Fibroblast of mammary gland (primary cell): ENCODE measurements at places on chromosomes 6 and 20.

- no peak for DNase-seq
These were observed 105.2 kb downstream of the TFAP2A start for GRCh38 chr6:10309457-10310329.

DNA sequence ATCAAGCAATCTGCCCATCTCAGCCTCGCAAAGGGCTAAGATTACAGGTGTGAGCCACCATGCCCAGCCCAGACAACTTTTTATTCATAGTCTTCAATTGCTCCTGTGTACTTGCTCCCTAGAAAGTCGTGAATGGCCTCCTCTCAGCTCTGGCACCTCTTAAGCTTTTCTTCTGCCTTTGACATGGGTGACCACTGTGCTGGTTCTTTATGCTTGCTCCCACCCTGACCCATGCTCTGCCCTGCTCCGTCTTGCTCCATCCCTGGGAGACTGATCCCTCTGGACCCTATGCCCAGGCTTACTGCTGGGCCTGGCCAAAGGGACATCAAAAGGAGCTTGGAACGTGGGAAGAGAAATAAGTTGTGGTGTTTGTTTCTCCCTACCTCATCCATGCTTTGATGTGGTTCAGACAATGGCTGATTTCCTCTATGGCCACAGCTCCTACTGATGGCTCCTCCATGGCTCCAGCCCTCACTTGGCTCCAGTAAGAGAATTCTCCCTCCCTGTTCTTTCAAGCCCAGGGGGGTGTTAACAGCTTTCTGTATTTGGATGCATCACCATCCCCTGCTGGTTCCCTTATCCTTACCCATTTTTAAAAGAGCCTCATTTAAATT lies 7.7 kb upstream of the TREM2 start:
- no peak for DNase-seq

DNA sequence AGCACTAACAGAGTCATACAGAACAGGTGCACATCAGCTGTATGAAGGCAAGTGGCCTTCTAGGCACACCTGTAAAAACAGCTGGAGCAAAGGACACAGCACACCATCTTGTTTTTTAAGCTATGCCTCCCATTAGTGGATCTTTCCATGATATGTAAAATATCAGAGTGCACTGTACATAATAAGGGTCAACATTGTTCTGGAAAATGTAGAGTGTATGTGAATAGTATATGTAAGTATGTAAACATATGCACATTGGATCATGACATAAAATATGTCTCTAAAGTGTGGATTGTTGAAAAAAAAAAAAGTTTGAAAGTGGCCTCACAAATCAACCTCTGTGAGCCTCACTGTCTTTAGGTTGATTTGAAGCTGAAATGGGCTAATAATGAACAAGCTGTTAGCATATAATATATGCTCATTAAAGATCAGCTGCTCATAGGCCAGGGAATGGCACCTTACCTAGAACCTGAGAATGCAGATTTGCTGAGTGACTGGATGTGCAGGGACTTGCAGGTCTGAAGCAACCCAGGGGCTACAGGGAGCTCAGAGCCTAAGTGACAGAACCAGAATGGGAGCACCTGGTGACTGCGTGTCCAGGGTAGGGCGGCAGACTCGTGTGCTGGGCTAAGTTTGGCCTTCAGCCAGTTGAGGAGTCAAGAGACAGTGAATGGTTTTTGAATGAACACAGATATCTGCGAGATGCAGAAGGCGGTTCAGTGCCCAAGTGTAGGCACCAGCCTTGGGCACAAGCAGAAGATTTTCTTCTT lies 198.6 kb downstream of the TMEM242 start:
- DNase-seq: no peak

DNA sequence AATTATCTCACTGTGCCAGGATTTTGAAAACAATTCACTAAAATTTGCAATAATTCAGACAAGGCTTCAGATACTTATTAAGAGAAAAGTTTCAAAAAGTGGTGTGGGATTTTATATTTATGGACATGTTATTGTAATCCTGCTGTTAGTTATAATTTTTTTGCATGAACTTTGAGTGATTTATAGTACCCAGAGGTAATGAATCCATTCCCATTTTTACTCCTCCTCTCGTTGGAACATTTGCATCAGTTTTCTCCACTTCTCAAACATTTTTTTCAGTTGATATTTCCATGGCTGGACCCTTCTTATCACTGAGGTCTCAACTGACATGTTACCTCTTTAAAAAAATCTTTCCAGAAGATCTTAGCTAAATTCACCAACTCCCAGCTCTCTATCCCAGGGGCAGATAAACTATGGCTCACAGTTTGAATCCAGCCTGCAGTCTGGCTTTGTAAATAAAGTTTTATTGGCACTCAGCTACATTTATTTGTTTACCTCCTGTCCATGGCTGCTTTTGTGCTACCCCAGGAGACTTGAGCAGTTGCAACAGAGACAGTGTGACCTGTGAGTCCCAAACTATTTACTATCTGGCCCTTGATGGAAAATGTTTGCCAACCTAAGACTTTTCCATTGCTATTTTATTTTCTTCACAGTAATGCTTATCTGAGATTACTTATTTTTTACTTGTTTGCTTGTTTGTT lies 83.4 kb downstream of the TSHZ2 start:
- DNase-seq: no peak

- no peak for DNase-seq
These were observed 143.6 kb upstream of the ZNF184 start for GRCh38 chr6:27616328-27617045.

DNA sequence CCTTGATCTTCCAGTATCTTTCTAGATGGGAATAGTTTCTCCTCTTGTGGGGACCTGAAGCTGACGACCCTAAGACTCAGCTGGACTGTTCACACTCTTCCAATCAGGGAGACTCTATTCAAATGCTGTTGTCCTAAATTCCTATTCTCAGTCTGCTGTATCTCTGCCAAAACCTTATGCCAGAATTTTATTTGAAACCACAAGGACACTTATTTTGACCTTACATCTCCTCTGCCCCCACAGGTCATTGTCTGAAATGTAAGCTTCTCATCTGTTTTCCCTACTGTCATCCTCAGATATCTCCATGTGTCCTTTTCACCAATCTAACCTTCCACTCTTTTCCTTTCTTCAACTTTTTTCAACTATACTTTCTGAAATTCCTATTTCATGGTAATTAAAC lies 289.5 kb upstream of the SGK1 start:
- peak; percentile 39 for DNase-seq

DNA sequence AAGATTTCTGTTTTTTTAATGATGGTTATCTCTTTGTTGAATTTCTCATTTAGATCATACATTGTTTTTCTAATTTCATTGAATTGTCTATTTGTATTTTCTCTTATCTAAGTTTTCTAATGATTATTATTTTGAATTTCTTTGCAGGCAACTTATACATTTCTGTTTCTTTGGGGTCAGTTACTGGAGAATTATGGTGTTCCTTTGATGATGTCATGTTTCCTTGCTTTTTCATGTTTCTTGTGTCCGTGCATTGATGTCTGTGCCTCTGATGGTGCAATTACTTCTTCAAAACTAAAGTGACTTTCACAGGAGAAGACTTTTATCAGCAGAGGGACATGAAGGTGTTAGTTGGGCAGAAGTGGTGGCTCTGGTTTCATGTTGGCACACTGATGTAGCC lies 270.7 kb upstream of the MOCS1 start:
- no peak for DNase-seq

GRCh38 chr20:47350181-47350550 lies 6.3 kb downstream of the ZMYND8 start:
- no peak for DNase-seq

DNA sequence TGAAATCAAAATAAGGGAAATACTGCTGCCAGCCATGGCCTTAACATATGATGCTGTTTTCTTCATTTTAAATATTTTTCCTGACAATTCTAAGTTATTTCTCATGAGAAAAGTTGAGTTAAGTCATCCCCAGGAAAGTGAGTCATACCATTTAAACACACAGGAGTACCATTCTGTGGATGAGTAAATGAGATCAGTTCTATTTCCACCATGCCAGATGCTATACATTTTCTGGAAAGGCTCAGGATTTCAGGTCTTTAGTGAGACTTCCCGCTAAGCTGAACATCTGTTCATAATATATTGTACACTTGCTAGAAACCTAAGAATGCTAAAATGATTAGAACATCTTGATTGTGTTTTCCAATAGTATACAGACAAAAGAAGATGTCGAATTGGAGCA lies 256.2 kb upstream of the MANEA start:
- peak; percentile 70 for DNase-seq
